ENCODE measurements at places on chromosomes 4 and X.

DNA sequence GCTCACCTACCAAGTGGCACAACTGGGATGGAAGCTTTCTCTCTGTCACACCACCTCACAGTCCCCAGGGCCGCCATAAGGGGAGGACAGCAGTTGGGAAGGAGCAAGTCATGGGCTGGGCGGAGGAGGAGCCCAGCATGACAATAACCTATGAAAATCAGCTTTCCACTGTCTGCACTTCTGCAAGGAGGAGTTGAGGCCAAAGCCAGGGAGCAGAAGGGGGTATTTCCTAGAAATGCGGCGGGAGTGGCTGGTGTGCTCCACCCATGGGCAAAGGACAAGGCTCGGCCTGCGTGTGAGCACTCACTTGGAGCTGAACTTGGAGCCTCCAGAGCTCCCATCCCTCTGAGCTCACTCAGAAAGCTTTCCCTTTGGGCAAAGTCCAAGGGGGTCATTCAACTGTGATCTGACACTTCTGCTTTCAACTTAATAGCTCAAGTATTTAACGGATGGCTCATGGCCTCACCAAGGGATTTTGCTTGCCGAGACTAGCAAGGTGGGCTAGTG, 18.5 kb downstream of the APLN start:
- no peak overlapping the region for H3K4me3 ChIP-seq
- no peak for DNase-seq
- H3K27me3 ChIP-seq, result no peaks in the 10 kb centered on the region
- no peaks in the 10 kb centered on the region for H3K4me1 ChIP-seq

DNA sequence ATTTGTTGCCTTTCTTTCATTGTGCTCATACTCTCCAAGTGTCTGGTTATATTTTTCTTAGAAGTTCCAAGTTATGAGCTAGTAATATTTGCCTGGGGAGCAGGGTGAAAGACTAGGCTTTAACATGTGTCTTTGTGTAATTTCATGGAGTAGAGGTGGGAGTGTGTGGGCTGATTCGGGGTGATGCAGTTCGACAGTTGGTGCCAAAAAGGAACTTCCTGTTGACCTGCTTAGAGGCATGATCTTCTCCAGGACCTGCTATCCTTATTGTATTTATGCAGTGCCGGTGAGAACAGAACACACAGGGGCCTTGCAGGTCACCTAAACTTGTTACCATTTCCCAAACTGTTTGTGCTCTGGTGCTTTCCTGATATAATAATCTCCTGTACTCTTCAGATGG, 21.2 kb downstream of the USP53 start:
- no peak overlapping the region for H3K4me3 ChIP-seq
- H3K27ac ChIP-seq, result no peak overlapping the region
- no peaks in the 10 kb centered on the region for H3K27me3 ChIP-seq
- H3K36me3 ChIP-seq, result no peaks in the 10 kb centered on the region
- H3K4me1 ChIP-seq, result no peaks in the 10 kb centered on the region

DNA sequence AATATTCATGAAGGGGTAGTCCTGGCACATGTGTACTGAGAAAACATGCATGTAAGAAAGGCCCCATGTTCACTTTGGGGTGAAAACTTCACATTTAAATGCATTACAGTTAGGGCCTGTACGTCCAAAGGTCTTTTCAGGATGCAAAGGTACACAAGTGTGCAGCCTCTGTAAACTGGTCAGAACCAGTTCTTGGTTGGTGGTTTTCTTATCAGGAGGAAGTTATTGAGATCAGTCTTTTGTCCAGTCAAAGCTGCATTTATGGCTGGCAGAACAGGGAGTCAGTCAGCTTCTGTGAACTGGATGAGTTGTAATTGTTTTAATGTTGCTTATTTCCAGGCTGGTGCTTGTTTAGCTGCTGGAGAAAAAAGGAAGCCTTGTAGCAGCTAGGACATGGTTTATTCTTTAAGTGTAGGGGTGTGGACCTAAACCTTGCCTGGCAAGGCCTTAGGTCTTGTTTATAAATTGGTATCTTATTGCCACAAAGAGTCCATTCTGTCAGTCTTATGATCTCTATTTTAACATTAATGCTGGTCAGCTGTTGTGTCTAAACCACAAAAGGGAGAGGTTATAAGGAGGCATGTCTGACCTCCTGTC, 1906.6 kb upstream of the TENM3 start:
- no peak for DNase-seq
- H3K4me3 ChIP-seq, result no peak overlapping the region
- no peak overlapping the region for H3K27ac ChIP-seq
- H3K27me3 ChIP-seq, result no peaks in the 10 kb centered on the region
- no peaks in the 10 kb centered on the region for H3K36me3 ChIP-seq
- no peaks in the 10 kb centered on the region for H3K4me1 ChIP-seq

DNA sequence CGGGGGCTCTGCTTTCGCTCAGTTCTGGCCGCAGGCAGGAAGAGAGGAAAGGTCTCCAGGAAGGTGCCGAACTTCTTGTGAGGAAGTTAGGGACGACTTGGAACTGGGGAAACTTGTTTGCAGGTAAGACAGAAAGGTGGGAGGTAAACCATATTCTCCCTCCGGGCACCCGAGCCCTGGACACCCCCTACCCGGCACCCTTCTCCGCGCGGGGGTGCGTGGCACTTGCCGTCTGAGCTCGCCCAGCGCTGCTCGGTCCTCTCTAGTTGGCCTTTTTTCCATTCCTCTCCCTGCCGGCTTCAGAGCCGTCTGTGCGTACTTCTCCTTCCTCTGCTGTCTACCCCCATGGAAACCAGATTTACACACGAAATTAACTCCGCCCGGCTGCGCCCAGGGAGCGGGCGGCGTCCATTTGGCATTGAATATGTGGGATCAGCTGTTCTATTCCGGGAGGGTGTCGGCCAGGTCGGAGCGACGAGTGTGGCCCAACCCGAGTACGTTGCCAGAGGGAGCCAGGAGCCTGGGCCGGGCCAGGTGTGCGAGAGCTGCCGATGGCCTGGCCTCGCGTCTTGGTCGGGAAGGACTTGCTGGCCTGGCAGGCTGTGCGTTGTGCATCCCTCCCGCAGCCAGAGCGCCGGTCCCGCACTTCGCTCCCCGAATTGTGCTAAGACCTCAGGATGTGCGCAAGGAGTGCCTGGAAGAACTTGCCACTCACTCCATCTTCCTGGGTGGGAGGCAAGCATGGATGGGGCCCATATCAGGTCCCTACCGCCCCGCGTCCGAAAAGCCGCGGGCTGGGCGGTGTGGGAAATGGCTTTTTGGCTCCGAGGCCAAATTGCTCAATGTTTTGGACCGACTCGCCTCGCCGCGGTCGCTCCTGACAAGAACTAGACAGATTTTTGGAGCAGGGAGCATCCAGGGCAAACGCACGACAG, 1.7 kb downstream of the PDGFRA start:
- peak overlapping the region; percentile 26 for H3K4me3 ChIP-seq
- H3K4me1 ChIP-seq, result peaks cover 71% of the 10 kb centered on the region
- H3K27me3 ChIP-seq, result peaks cover 49% of the 10 kb centered on the region
- H3K27ac ChIP-seq, result peak overlapping the region; percentile 30

DNA sequence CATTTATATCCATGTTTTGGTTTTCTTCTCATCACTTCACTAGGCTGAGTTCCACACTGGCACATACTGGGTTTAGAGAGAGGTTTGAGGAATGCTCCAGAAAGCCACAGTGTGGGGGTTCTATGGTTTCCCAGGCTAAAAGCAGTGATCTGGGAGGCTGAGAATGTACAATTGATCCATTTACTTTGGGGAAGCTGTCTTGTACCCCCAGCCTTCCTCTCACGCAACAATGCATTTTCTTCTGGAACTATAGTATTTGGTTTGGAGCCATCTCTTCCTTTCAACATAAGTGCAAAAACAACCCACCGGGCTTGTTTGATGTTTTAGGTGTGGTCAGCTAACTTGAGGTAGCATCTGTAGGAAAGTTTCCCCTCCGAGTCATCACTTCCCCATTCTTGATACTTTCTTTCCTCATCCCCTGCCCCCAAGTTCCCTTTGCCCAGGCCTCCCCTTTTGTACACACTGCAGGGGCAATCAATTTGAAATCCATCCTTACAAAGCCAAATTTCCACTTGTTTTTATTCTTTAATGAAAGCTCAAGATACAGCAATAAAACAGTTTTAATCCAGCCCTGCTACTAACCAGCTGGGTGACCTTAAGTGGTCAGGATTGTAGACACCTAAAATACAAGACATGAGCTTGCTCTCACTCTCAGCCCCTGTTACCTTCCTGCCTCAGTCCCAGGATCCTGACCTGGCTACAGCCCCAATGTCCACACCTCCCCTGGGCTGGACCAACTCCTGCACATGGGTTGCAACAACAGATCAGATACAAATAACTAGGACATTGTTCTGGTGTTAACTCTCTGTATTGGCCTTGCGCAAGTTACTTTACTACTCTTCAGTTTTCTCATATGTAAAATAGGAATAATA, 109.2 kb downstream of the FHDC1 start:
- H3K27me3 ChIP-seq, result no peaks in the 10 kb centered on the region
- no peak overlapping the region for H3K4me3 ChIP-seq
- DNase-seq, result no peak
- no peak overlapping the region for H3K27ac ChIP-seq
- no peaks in the 10 kb centered on the region for H3K36me3 ChIP-seq
- no peaks in the 10 kb centered on the region for H3K4me1 ChIP-seq

DNA sequence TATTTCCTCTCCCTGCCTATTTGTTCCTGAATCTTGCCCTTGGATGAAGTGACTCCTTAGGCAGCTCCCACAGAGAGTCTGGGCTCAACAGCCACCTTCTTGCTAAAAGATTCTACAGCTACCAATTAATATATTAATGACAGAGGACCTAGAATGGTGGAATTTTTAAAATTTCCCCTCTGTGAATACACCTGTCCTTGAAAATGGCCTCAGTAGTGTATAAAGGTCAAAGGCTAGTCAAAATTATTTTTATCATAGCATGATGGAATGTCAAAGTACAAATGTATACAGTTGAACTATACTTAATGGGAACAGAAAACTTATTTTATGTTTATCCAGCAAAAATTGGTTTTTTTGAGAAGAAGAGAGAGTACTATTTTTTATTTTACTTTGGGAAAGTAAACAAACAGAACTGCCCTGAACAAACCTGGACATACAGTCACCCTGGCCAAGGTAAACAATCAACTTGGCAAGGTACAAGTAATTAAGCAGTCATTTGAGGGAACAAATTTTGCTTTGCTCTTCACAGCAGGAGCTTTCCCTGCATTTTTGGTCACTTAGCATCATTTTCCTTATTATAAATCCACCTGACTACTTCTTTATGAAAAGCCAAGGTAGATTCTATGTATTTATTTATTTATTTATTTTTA, 250.8 kb downstream of the INPP4B start:
- no peaks in the 10 kb centered on the region for H3K27me3 ChIP-seq
- no peaks in the 10 kb centered on the region for H3K4me1 ChIP-seq
- H3K4me3 ChIP-seq, result no peak overlapping the region
- DNase-seq, result no peak
- no peaks in the 10 kb centered on the region for H3K36me3 ChIP-seq

DNA sequence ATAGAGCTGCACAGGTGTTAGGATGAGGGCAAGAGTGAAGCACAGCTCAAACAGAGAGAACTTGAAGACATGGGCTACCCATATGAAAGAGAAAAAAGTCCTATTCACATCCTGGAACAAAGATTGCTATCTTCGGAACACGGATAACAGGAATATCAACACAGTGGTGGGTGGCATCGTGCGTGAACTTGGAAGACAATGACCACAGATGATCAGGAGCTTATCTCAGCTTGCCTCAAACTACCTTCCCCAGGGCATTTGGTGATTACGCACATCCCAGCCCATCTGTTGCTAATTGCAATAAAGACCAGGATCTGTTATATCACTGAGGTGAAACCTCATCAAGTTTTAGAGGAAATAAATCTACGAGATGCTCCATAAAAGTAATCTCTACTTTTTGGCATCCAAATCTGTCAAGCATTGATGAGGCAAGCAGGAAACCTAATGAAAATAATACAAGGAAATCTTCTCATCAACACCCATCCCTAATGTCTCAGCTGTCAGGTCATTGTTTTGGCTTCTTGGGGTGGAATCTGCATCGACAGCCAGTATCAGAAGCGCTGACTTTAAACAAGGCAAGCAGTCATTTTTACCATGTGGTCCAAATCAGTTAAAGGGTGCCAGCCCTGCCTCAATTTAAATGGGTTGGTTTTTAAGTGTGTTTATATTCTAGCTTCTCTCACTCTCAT, 188.2 kb downstream of the SPCS3 start:
- H3K36me3 ChIP-seq, result no peaks in the 10 kb centered on the region
- H3K27ac ChIP-seq, result no peak overlapping the region
- no peaks in the 10 kb centered on the region for H3K27me3 ChIP-seq
- no peaks in the 10 kb centered on the region for H3K4me1 ChIP-seq

- no peaks in the 10 kb centered on the region for H3K4me1 ChIP-seq
- DNase-seq, result no peak
- no peaks in the 10 kb centered on the region for H3K27me3 ChIP-seq
- H3K36me3 ChIP-seq, result no peaks in the 10 kb centered on the region
- H3K4me3 ChIP-seq, result no peak overlapping the region
Measured at GRCh38 chr4:25878676-25879075, 15.9 kb upstream of the SEL1L3 start.

GRCh38 chrX:110563282-110563681, 204.6 kb downstream of the RTL9 start:
- H3K36me3 ChIP-seq, result no peaks in the 10 kb centered on the region
- H3K4me3 ChIP-seq, result no peak overlapping the region
- no peaks in the 10 kb centered on the region for H3K4me1 ChIP-seq
- no peak overlapping the region for H3K27ac ChIP-seq

- no peak for DNase-seq
- H3K27me3 ChIP-seq, result no peaks in the 10 kb centered on the region
- H3K4me3 ChIP-seq, result no peak overlapping the region
- H3K4me1 ChIP-seq, result no peaks in the 10 kb centered on the region
Measured at GRCh38 chr4:17188125-17188524, 289.7 kb upstream of the LDB2 start.

- no peak for DNase-seq
- H3K27ac ChIP-seq, result no peak overlapping the region
- H3K4me3 ChIP-seq, result no peak overlapping the region
- no peaks in the 10 kb centered on the region for H3K27me3 ChIP-seq
- H3K4me1 ChIP-seq, result no peaks in the 10 kb centered on the region
- no peaks in the 10 kb centered on the region for H3K36me3 ChIP-seq
Measured at GRCh38 chr4:27692158-27692557, 831.5 kb downstream of the STIM2 start.
